ENCODE measurements at places on chromosomes 2 and 18.

GRCh38 chr2:86372641-86373502 is 35.4 kb upstream of the REEP1 start:
- no peak for DNase-seq

- DNase-seq: no peak
Measured at GRCh38 chr2:149330127-149331022, at the start of gene LYPD6. Gene LYPD6, plus strand, starts transcription at chr2:149330587. Its CDS starts 107,122 bp downstream, at chr2:149437709.

- no peak for DNase-seq
Measured at GRCh38 chr2:18932853-18933252, 343.5 kb upstream of the NT5C1B start.

DNA sequence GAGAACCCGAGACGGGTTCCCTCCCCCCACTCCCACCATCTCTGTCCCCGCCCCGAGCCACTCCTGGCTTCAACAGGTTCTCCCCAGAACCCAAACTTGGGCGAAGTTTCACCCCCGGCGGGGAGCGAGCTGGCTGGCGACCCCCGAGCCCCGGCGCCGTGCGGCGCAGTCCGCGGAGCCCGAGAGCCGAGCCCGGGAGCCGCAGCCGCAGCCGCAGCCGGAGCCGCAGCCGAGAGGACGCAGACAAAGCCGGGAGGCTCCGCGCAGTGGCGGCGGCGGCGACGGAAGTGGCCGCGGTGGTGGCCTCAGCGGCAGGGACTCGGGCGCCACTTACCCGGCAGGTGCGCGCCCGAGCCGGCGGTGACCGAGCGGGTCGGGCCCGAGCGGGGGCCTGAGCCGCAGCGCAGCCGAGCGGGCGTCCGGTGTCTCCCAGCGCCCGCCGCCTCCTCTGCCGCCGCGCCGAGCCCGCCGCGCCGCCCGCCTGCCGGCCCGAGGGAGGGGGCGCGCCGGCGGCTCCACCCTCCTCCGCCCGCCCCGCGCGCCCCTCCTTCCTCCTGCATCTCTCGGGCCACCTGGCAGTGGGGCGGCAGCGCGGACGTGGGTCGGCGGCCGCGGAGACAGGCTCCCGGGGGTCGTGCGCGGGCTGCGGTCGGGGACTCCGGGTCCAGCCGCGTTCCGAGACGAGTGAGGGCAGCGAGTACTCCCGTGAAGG is at the start of gene ECEL1:
Gene ECEL1, minus strand, starts transcription at position 450 of the 712 bp plus-strand sequence. CDS start 1,181 bp downstream, outside the sequence.
- no peak for DNase-seq

DNA sequence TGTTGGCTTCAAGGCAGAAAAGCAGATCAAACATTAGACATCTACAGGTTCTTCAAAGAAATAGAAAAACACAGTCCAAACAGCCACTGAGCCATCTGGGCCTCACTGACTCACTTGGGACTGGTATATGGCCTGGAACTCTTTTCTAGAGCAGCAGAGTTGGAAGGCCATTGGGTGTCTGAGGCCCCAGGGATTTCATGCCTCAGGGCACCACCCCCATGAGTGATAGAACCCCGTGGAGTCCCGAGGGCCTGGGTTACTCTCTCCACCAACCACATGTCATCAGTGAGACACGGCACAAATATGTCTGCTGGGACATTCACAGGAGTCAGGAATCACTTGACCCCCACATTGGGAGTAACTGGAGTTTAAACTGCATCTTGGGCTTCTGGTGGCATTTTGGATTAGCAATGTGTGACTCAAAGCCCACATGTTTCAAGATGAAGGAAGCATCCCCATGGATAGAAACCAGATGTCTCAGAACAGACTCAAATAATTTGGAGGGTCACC is 44.0 kb downstream of the CAPN13 start:
- DNase-seq: no peak
